ENCODE measurements at places on chromosomes 4 and X. TPM values are rescaled to one million over a fixed set of nuclear protein-coding genes. Genes with fewer than 3 reads are reported as not detected.

CORIN gene
- total RNA-seq: 0.05 TPM

LUZP4 gene
- total RNA-seq: not detected

ASB12 gene
- not detected for total RNA-seq

PDLIM3 gene
- total RNA-seq: not detected

DNA sequence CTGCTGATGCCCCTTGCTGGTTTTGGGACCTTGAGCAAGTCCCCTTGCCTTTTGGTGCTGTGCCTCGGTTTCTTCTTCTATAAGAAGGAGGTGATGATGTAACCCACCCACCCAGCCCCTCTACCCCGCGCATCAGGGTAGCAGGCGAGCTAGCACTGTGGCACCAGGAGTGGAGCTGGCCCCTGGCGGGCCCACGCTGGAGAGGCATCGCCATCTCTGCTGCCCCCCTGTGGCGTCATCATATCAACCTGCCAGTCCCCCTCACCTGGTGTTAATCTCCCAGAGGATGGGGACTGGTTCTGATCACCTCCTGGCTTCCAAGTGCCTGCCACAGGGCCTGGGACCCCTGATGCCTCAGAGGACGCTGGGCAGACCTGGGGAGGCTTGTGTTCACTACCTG, 6.3 kb upstream of the SORCS2 start:
- no peaks in the 10 kb centered on the region for H3K27me3 ChIP-seq
- no peaks in the 10 kb centered on the region for H3K4me1 ChIP-seq
- H3K27ac ChIP-seq: no peak overlapping the region

DNA sequence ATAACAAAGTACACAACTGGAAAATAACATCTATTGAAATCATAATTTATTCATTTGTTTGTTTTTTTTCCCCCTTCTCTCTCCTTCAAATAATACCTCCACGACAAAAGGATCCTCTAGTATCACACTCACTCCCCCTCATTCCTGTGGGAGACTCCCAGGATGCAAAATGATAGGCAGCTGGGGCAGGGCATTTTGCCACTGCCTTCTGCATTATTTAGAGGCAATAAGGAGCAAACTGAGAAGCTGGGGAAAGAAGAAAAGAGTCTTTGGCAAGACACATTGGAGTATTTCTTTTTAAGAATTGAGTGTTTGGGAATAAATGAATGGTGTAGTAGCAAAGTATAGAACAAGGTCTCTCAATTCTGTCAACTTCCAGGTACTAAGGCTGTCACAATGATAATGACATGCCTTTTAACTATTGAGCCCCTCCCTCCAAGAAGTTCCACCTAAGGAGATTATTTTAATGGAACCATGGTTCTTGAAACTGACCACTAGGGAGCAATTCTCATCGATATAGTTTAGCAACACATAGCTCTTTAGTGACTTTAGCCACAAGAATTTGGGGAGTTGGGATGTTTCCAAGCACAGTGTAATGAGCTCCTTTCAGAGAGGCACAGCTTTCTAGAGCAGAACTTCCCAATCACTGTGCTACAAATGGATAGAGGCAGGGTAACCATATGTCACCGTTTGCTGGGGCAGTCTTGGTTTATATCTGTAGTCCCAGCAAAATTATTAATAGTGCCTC, 303.3 kb downstream of the FRMPD4 start:
- no peaks in the 10 kb centered on the region for H3K36me3 ChIP-seq
- DNase-seq: no peak
- H3K27me3 ChIP-seq: no peaks in the 10 kb centered on the region
- no peak overlapping the region for H3K27ac ChIP-seq
- H3K4me1 ChIP-seq: no peaks in the 10 kb centered on the region

DNA sequence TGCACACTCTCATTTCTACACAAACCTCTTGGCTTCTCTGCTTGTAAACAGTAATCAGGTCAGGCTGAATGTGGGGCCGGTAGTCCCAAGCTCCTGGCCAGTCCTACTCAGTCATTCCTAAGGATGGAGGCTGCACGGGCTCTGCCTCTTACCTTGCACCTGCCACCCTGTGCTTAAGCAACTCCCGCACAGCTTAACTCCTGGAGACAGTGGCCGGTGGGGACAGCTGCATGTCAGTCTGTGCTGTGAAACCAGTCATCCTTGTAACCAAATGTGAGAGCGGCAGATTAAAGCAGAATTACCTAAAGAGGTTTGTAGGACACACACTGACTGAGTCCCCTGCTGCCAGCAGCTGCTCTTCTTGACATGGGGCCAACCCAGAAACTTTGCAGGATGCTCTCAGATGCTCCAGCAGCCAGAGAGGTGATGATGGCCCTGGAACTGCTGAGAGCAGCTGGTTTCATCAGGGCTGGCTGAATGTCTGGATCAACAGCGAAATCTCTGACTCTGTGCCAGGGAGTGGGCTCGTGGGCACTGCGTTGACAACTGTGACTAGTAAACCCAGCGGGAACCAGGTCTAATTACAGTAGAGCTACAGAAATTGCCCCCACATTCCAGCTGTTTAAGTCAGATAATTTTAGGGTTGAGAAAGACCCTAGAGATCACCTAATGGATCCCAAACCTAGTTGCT, 123.7 kb downstream of the ANAPC4 start:
- no peak for DNase-seq
- no peaks in the 10 kb centered on the region for H3K36me3 ChIP-seq
- H3K27ac ChIP-seq: no peak overlapping the region
- no peak overlapping the region for H3K4me3 ChIP-seq
- no peaks in the 10 kb centered on the region for H3K27me3 ChIP-seq
- no peaks in the 10 kb centered on the region for H3K4me1 ChIP-seq

DNA sequence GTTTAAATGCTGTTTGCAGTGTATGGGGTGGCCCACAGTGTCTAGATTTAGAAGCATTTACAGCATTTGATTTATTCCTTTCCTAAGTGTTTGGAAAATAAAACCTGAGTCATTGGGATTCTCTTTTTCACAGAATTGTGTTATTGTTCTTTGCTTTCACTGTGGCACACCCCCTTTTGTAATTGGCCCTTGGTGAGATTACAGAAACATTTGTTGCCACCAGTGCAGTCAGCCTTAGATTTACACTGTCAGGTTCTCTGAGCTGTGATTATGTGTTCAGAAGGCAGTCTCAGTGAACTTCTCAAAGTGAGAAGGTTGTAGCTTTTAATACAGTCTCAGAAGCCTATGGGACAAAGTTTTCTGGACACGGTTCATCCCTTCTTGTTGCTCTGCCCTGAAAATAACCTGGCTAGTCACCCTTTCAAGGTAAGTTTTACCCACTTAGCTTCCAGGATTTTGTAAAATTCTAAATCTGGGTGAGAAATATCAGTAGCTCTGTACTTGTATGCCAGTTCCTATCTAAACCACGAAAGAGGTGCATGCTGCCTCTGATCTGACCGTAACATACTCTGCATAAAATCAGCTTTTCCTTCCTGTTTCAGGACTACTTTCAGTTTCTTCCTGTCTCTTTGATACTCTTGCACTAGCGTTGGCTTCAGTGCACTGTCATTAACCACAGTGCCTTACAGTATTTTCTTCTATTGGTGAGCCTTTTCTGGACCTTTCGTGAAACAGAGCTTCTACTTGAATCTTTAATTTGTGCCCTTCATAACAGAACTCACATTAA, 12.6 kb downstream of the RUFY3 start:
- H3K27ac ChIP-seq: peak overlapping the region; percentile 73
- no peaks in the 10 kb centered on the region for H3K27me3 ChIP-seq
- DNase-seq: peak; percentile 70
- H3K4me1 ChIP-seq: peaks cover 42% of the 10 kb centered on the region
- H3K36me3 ChIP-seq: no peaks in the 10 kb centered on the region

DNA sequence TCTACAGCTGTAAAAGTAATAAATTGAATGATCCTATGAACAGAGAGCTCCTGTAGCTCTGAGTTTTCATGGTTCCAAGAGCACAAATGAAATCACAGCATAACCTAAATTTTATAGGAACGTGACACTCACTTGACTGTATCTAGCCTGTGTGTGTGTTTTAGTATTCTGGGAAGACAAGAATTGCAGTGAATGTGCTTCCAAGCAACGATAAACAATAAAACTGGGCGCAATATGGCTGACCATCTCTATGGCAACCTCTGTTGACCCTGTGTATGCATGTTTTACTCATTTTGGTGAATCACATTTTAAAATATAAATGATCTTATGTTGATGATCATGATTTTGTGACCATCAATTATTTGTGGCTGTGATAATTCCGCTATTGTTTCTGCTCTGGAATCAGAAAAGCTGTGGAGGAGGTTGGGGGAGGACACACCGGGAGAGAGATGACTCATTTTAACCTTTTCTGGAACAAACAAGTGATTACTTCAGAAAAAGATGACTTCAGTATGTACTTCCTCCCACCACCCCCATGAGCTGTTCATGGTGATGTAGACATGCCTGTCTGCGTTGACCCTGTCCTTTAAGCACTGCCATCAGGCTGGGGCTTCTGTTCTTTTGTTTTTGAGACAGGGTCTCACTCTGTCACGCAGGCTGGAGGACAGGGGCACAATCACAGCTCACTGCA, 31.8 kb downstream of the USP11 start:
- H3K4me3 ChIP-seq: no peak overlapping the region
- no peaks in the 10 kb centered on the region for H3K36me3 ChIP-seq
- no peaks in the 10 kb centered on the region for H3K27me3 ChIP-seq
- H3K4me1 ChIP-seq: no peaks in the 10 kb centered on the region
- no peak for DNase-seq

GRCh38 chrX:110156167-110156754, 153.3 kb downstream of the TMEM164 start:
- H3K27me3 ChIP-seq: no peaks in the 10 kb centered on the region
- H3K4me1 ChIP-seq: no peaks in the 10 kb centered on the region
- H3K36me3 ChIP-seq: no peaks in the 10 kb centered on the region
- H3K27ac ChIP-seq: no peak overlapping the region

- H3K36me3 ChIP-seq: no peaks in the 10 kb centered on the region
- peak overlapping the region; percentile 73 for H3K4me3 ChIP-seq
- no peaks in the 10 kb centered on the region for H3K27me3 ChIP-seq
- peak overlapping the region; percentile 98 for H3K27ac ChIP-seq
- DNase-seq: peak; percentile 78
These were observed 78.8 kb upstream of the BCOR start for GRCh38 chrX:40176351-40177116.

DNA sequence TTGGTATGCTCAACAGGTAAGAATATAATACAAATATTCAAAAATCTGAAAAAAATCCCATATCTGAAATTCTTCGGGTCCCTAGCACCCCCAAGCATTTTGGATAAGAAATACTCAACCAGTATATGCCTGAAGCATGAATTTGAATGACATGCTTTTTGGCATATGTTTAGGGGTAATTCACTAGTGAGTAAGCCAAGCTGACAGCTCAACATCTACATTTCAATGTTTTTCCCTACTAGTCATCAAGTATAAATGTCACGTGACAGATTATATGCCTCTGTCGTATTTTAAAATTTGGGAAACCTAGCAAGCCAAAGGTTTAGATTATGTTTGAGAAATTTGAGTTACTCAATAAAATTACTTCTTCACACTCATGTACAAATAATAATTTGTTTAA, 125.1 kb downstream of the FGF16 start:
- H3K4me3 ChIP-seq: no peak overlapping the region
- H3K36me3 ChIP-seq: no peaks in the 10 kb centered on the region
- DNase-seq: no peak
- no peaks in the 10 kb centered on the region for H3K4me1 ChIP-seq

DNA sequence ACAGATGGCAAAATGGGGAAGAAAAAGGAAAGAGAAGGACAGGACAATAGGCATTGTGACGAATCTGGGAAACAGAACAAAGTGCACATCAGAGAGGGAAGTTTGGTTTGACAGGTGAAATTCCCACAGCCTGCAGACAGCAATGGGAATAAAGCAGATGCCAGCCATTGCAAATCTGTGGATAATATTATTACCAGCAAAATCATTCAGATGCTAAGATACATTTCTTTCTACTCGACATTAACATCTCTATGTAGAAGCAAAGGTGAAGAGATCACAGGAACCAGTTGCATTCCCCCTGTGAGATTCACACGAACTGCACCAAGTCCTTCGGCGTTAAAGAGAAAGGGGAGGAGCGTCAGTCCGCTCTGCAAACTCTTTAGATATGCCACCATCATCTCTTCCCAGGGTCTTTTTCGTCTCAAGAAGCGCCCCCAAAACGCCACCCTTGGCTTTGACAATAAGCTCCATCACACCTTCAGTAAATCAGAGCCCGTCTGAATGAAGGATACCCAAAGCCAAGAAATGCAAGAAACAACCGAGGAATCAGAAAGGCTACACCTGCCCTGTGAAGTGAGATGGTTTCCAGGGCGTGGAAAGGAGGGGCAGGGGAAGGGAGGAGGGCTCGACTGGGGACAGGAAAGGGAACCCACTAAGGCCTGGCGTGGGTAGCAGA, 1.9 kb downstream of the NEUROG2 start:
- peaks cover 12% of the 10 kb centered on the region for H3K27me3 ChIP-seq
- H3K27ac ChIP-seq: no peak overlapping the region
- DNase-seq: no peak
- H3K36me3 ChIP-seq: no peaks in the 10 kb centered on the region
- peaks cover 17% of the 10 kb centered on the region for H3K4me1 ChIP-seq
- no peak overlapping the region for H3K4me3 ChIP-seq

DNA sequence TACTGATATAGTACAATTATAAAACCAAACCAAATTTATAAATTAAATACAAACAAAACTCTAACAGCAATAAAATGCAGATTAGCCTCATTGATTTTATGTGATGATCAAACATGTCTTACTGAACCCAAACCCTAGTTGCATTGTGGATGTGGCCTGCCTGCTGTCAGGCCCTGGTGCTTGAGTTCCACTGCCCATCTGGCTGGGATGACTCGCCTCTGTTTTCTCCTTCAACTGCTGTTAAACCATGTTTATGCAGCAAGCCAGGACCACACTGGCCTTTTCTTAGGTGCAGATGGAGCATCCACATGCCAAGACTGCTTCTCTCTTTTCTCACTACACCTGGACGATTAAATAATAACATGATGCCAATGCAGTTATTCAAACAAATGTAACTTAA, 22.6 kb downstream of the NAP1L5 start:
- H3K27me3 ChIP-seq: no peaks in the 10 kb centered on the region
- H3K4me1 ChIP-seq: no peaks in the 10 kb centered on the region
- no peak overlapping the region for H3K4me3 ChIP-seq
- no peak for DNase-seq

DNA sequence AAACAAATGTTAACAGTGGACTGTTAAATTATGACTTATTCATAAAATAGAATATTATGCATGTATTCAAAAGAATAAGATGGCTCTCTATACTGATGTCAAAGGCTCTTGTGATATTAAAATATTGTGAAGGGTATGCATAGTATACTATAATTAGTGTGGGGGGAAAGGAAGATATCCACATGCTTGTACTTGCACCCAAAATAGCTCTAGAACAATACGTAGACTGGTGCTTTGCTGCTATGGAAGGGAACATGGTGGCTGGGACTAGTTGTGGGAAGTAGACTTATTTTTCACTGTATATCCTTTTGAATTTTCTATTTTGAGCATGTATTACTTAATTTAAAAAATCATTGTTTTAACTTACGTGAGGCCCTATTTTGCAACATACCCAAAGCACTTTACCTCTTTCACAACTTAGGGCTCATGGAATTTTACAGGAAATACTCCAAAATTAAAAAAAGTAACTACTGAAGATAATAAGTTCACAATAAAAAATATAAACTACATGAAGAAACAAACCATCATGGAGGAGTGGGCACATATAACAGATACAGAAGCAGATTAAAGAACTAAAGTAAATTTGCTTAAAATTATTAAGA, 7.9 kb downstream of the PGRMC2 start:
- no peak for DNase-seq
- H3K27ac ChIP-seq: no peak overlapping the region
- H3K36me3 ChIP-seq: no peaks in the 10 kb centered on the region

All from naive thymus-derived CD4-positive, alpha-beta T cell (primary cell).